ENCODE measurements at places on chromosomes 12 and 14.

DNA sequence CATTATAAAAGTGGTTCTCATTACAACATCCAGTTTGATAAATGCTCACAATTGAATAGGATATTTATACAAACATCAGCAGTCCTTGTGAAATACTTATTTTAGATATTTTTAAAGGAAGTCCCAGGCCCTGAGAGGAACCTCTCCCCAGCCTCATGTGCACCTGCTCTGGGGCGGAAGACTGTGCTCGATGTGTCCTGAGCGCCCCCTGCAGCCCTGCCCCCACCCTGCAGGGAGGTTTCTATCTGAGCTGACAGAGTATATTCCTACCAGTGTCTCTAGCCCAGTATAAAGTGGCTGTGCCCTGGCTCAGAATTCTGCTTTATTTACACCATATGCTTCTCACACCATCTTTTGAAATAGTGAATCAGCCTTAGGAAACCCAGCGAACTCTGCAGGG is 1349.1 kb downstream of the TMEM121 start:
- no peak for DNase-seq

DNA sequence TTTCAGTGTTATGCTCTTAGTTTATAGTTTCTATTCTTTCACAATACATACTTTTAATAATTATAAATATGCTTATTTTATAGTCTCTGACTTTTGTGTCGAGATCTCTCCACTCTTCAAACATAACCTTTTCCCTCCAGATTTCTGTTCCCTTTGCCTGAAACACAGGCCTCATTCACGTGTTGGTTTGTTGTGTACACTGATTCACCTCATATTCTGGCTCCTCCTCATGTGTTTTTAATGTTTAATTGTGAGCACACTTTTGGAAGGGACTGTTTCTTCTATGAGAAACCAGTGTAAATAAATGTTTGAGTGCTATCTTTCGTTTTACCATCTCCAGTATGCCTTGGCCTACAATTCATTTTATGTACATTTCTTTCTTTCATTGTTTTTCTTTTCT is 20.1 kb downstream of the LIN7A start:
- no peak for DNase-seq

GRCh38 chr14:42683707-42684106 is 1077.0 kb downstream of the LRFN5 start:
- no peak for DNase-seq

GRCh38 chr14:66249544-66249943 is 236.6 kb upstream of the CCDC196 start:
- peak; percentile 9 for DNase-seq

DNA sequence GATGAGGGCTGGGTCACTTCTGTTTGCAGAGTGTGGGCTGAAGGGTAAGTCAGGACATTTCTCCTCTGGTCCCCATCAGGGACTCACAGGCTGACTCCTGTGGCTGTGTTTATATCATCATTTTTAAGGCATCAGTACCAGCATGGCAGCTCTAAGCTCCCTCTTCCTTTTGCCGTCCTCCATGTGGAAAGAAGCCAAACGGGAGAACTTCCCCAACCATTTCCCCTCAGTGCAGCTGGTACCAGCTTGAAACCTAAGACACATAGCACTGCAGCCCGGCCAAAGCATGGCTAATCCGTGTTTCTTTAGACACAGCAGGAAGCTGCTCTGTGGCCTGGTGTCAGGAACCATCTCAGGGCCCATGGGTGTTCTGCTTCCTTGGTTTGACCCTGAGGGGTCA is 31.9 kb upstream of the ATP2A2 start:
- DNase-seq = no peak

GRCh38 chr14:51860164-51860824 is at the start of gene GNG2:
Gene GNG2, plus strand, starts transcription at chr14:51860612. Its CDS starts 90,067 bp downstream, at chr14:51950679.
- DNase-seq = peak; percentile 69

DNA sequence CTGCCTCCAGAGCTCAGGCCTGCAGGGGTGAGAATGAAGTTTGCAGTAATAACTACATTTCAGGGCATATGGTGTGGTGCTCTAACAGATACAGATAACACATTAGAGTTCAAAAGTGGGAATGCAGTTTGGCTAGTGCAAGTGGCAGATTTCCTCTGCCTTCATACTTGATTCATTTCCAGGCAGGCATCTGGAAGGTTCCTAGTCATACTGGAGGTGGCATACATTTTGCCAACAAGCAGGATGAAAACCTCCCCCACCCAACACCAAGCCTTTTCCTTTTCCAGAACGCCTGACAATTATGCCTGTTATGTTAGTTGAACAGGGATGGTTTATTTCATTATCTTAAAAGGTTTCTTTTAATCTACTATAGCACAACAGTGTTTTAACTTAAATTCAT is 24.3 kb downstream of the VTI1B start:
- DNase-seq = peak; percentile 70

- DNase-seq = no peak
These were observed 80.2 kb downstream of the BAZ1A start for GRCh38 chr14:34794941-34795340.

- peak; percentile 95 for DNase-seq
These were observed 193.9 kb downstream of the EMP1 start for GRCh38 chr12:13390381-13390861.

- no peak for DNase-seq
These were observed 87.8 kb downstream of the RIC8B start for GRCh38 chr12:106861984-106862916.

Data from cerebellar cortex (tissue), 1 donor.